A549 treated with GW870086 at 1 μM for 4 hours (cell line): ENCODE measurements at places on chromosomes 7 and 10. TPM values are rescaled to one million over a fixed set of nuclear protein-coding genes. Genes with fewer than 3 reads are reported as not detected.

Gene EPO
- total RNA-seq: 0.09 TPM in 1 of 5 replicates, not detected in the others

Gene EFCAB10
- total RNA-seq: 2.2 to 3.1 TPM (median 3.0 TPM) in 5 replicates

Gene ANXA7
- total RNA-seq: 109 to 125 TPM (median 114 TPM) in 5 replicates

Gene LRRC18
- not detected in 5 replicates for total RNA-seq

Gene GNG11
- total RNA-seq: 39.4 to 47.2 TPM (median 43.5 TPM) in 5 replicates

Gene TRIM50
- total RNA-seq: 0.08 TPM in 1 of 5 replicates, not detected in the others

Gene TCF7L2
- total RNA-seq: 14.3 to 19.7 TPM (median 17.6 TPM) in 5 replicates

Gene NEBL
- 6.3 to 8.8 TPM (median 8.4 TPM) in 5 replicates for total RNA-seq

Gene TMEM236
- 0.02 to 0.05 TPM (median 0.05 TPM) in 4 of 5 replicates, not detected in the other for total RNA-seq

Gene TMEM26
- total RNA-seq: 0.06 to 0.31 TPM (median 0.12 TPM) in 4 of 5 replicates, not detected in the other

Gene PDZD8
- 19.3 to 32.0 TPM (median 28.8 TPM) in 5 replicates for total RNA-seq

Gene FFAR4
- total RNA-seq: 0.11 to 0.30 TPM (median 0.16 TPM) in 5 replicates

Gene IDI2
- total RNA-seq: not detected in 5 replicates

Gene OR2A5
- not detected in 5 replicates for total RNA-seq

Gene AVPI1
- total RNA-seq: 86.3 to 139 TPM (median 117 TPM) in 5 replicates

Gene CH25H
- total RNA-seq: 0.19 to 0.38 TPM (median 0.22 TPM) in 5 replicates
